ENCODE measurements at places on chromosomes 2 and 18.

GRCh38 chr2:26043862-26044696 is 10.2 kb downstream of the RAB10 start:
- DNase-seq, result no peak

DNA sequence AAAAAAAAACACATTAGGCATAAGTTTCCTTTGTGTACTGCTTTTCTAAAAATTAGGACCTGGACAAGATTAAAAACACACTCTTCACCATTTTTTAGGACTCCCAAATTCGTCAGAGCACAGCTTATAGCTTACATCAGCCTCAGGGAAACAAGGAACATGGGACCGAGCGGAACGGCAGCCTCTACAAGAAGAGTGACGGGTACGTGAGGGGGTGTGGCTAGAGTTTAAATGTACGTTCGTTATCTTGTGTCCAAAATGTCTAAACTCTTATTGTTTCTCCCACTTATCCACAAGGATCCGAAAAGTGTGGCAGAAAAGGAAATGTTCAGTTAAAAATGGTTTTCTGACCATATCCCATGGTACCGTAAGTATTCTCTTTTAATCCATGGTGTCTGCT is 78.9 kb downstream of the ITGB1BP1 start:
- no peak for DNase-seq

- no peak for DNase-seq
These were observed 55.6 kb downstream of the RPL37A start for GRCh38 chr2:216554286-216554685.

GRCh38 chr18:11839556-11839955 is 11.7 kb upstream of the CHMP1B start:
- DNase-seq, result no peak

DNA sequence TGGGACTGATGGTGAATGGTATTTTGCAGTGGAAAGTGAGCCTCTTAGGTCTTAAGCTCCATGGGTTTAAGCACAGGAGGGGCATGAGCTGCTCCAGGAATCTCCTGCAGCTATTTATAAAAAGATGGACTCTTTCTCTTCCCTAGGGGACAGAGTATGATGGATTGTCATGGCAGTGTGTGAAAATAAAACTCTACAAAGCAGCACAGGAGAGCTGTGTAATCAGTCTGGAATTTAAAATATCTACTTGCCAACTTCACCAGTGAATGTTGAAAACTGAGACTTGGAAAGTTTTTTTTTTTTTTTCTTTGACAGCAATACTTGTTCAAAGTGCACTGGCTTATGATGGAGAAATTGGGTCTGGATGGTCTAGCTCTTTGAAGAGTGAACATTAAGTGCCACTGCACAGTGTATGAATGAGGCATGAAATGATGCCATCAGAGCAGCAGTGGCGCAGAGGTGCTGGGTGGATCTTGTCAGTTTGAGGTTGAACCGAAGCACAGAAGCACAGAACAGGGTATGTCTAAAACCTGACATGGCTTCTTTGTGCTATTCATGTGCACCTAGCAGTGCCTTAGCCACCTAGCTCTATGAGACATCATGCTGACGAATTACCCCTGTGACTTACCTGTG is 245.4 kb downstream of the PTPRM start:
- DNase-seq, result no peak

GRCh38 chr2:226093364-226093763 is 693.9 kb downstream of the NYAP2 start:
- no peak for DNase-seq

DNA sequence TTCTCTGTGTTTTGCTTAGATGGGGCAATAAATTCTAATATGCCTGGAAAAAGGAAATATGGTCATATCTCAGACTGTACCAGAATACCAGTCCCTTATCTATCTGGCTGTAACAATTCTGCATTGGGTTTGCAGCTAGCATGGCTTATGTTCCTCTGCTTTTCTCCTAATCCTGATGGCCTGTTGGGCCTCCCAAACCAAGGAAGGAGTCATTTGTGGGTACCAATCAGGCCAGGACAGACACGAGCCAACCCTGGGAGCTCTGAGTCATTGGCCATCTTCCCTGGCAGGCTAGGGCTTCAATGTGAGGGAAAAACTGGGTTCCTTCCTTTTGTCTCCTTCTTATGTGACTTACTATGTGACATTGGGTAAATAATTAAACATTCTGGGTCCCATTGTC is 12.0 kb downstream of the SMARCAL1 start:
- DNase-seq, result no peak

DNA sequence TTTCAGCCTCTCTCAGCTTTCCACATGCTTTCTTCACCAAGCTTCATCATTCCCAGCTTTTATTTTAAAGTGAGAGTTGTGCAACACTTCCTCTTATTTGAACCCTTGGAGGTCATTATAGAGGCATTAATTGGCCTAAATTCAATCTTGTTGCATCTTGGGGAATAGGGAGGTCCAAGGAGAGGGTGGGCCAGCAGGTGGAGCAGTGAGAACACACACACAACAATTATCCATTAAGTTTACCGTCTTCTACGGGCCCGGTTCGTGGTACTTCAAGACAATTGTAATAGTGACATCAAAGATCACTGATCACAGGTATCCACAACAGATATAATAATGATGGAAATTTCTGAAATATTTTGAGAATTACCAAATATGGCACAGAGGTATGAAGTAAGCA is 457.2 kb upstream of the SMIM21 start:
- DNase-seq, result no peak

- DNase-seq, result no peak
These were observed 113.6 kb upstream of the MGAT5 start for GRCh38 chr2:134140251-134140661.

- no peak for DNase-seq
These were observed 75.0 kb downstream of the SLC66A2 start for GRCh38 chr18:79876497-79876896.

- no peak for DNase-seq
These were observed 169.4 kb downstream of the EIPR1 start for GRCh38 chr2:3208179-3208578.

DNA sequence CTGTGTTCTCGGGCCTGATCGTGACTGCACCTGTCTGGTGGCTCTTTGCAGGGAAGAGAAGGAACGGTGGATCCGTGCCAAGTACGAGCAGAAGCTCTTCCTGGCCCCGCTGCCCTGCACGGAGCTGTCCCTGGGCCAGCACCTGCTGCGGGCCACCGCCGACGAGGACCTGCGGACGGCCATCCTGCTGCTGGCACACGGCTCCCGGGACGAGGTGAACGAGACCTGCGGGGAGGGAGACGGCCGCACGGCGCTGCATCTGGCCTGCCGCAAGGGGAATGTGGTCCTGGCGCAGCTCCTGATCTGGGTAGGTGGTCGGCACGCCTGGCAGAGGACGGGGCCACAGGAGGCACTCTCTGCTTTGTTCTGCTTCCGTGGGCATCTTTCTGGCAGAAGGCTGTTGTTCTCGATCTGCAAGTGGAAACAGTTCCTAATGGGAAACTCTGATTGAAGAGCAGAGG is 48.0 kb downstream of the GBX2 start:
- DNase-seq, result no peak

- no peak for DNase-seq
These were observed 178.8 kb downstream of the RPRM start for GRCh38 chr2:153299809-153300208.

- DNase-seq, result no peak
These were observed 173.0 kb downstream of the BABAM2 start for GRCh38 chr2:28063492-28063962.

DNA sequence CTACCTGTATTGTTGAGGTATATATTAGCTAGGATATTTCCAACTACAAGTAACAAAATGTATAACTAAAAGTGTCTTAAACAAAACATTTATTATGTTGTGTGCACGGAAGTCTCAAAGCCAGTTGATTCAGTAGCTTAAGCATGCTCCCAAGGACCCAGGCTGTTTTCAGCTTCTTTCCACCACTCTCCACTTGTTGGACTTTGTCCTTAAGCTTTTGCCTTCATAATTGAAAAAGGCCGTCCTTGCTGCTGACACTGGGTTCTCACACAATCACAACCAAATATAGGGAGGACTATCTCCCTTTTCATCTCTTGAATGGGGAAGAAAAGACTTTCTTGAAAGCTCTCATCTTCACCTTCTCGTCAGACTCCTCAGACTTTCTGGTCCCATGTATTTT is 12.2 kb upstream of the NEMP2 start:
- no peak for DNase-seq

- DNase-seq, result no peak
These were observed 152.6 kb upstream of the CYP26B1 start for GRCh38 chr2:72300147-72300684.

GRCh38 chr2:190535586-190535985 is 1.1 kb upstream of the NEMP2 start:
- no peak for DNase-seq

DNA sequence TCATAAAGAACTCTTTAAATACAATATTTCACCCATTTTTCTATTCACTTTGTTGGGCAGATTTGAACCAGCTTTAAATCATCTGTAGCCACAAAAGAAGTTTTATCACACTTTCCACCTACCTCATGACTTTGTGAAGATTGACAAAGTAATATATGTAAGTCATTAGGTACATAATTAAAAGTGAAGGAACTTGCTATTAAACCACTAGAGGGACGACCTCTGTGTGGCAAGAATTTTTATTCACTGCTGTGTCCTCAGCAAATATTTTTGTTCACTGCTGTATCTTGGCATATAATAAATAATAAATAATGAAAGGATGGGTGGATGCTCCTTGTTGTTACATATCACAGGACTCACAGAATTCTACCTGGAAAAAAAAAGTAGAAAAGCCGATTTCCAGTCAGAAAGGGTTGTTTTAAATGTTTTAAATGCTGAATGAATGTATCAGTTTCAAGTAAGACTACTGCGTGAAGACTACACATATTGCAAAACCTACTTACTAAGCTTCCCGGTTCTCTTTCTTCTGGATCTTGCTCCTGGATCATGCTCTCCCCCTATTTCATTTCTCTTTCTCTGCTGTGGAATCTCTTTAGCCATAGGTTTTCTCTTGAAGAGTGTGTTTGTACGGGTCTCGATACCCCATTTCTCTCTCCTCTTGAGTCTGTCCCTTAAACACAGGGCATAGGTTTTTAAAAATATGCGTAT is 44.8 kb downstream of the KCMF1 start:
- no peak for DNase-seq

Measured in T-helper 22 cell (primary cell).